IMR-90 (cell line): ENCODE measurements at places on chromosomes 16 and 17. TPM values are rescaled to one million over a fixed set of nuclear protein-coding genes. Genes with fewer than 3 reads are reported as not detected.
A peak's percentile ranks its signal among the peaks of the same experiment; 100 is the strongest.

GRCh38 chr17:82056729-82057621 is 5.3 kb downstream of the GPS1 start:
- DNase-seq, result no peak

TNFSF13 gene
- total RNA-seq, result 0.56 TPM in 1 of 2 replicates, not detected in the other

CES1 gene
- not detected in 2 replicates for total RNA-seq

DNA sequence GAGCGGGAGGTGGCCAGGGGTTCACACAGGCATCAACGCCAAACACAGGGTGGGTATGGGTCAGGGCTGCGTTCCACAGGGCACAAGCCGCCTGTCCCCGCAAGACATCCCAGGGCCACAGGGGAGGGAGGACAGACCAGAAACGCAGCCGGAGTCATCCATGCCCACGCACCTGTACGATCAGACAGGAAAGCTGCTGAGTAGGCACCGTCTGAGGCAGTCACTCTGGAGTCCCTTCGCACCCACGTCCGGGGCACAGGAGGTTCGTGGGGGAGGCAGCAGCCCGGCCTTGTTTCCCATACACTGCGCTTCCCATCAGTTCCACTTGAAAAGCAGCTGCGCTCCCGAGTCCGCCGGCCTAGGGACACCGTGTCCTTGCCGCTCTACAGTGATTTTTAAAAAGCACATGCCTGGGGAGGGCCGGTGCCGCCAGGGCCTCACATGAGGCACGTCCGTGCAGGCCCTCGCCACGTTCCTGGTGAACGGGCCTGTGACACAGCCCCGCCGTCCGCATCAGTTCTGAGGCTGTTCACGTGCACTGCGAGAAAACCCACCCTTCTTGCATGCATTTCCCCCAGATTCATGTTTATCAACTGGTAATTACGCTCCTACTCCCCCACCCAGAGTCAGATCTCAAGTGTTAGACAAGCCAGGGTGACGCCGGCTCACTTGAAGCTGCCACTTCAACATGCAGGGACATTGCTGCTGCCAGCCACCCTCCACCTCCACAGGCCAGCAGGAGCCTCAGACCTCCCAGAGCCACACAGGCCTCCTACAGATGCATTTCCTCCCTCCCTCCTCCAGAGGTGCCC is 34.8 kb downstream of the WDR45B start:
- no peak for DNase-seq

DNA sequence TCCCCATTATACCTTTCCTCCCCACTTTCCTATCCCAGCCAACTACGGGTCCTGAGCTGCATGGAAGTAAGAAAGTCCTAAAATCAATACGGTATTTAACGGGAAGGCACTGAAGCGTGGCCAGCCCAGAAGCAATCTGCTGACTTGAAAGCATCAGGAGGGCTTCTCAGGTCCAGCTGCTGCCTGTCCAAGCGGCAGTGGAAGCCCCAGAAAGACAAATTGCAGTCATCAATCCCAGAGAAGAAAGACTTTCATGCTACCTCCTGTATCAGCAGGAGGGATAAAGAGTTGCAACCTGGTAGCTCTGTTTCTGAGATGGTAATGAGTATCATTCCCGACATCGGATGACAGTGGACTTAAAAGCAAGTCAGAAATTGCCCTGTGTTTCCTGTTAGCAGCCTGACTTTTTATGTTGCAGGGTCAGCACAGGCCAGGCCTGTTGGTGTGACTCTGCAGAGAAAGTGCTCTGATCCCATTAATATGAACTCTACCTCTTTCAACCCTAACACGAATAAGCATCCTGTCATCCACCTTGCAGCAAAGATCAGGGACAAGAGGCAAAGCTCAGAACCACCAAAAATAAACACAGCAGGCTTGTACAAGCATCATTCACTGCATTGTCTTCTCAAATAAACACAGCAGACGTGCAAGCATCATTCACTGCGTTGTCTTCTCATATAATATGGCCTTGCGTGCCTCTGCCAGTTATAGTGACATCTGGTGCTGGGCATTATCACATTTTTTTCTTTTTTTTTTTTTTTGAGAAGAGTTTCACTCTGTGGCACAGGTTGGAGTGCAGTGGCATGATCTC is 358.6 kb upstream of the CDH11 start:
- no peak for DNase-seq

DNA sequence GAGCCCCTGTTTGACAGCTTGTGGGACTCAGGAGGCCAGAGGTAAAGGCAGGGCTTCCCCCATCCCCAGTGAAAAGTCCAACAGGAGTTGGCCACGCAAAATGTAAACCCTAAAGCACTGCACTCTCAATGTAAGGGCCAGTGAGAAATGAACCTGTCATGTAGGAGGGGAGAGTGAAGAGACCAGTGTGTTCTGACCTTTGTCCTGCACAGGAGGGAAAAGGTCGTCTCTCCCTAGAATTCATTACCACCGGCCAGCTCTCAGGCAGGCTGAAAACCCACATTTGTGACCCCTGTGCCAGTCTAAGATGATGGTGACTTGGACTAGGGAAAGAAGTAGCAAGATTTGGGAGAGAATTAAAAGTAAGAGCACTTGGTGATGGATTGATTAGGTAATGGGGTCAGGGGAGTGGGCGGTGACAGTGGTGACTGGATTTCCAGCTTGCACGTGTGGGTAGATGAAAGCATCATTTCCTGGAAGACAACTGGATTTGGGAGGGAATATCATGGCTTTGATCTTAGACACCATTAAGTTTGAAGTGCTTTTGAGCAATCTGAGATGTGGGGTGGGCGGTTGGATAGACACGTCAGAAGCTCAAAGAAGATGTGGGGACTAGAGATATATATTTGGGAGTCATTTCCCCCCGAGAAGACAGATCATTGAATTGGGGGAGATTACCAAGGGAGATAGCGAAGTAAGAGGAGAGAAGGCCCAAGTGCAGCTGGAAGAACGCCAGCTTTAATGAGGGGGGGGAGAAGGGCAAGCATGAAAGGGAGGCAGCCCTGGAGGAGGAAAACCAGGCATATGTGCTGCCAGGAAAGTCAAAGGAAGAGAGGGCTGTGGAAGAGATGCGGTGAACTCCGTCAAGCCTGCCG is 119.5 kb downstream of the NTN1 start:
- DNase-seq, result no peak

- DNase-seq, result peak; percentile 73
These were observed 8.8 kb upstream of the DNASE1 start for GRCh38 chr16:3645504-3646347.

OR1A2 gene
- total RNA-seq, result not detected in 2 replicates

DNA sequence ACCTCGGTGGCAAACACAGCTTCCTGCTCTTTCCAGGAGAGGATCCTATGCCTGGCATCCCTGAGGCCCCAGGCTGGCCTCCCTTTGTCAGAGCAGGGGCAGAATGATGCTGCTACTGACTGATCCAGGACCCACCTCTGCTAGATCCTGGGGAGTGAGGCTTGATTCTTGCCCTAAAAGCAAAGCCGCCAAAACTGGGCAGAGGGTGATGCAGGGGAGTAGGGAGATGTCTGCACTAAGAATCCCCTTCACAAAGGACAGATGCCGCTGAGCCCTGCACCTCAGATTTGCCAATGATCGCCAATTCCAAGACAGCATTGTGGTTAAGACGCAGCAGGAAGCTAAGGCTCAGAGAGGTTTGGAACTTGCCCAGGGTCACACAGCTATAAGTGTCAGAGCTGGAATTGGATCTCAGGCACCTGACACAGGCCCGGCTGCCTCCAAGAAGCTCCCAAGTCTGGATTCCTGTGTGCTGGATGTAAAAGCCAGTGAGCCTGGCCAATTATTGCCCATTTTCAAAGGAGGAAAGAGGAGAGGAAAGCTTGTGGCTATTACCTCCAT is 60.7 kb upstream of the TNRC6C start:
- DNase-seq, result no peak

CCL2 gene
- total RNA-seq, result 126 and 206 TPM in 2 replicates

SHPK gene
- total RNA-seq, result 12.8 and 14.3 TPM in 2 replicates

DNA sequence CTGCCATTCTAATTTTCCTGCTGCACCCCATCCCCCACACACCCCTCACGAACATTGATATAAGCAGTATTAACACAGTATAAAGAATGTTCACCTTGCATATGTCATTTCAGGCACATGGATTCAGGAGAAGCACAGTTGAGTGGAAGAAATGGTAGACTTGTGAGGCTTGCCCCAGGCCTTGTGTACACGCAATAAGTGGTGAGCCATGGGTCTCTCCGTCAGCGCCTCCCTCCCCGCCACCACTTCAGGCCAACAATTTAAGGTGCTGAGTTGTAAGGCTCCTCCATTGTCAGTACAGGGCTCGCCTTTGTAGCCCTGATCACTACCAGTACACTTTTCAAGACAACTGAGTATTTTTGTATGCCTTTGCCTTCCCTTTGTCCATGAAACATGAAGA is 12.2 kb upstream of the CLEC18C start:
- no peak for DNase-seq

DNA sequence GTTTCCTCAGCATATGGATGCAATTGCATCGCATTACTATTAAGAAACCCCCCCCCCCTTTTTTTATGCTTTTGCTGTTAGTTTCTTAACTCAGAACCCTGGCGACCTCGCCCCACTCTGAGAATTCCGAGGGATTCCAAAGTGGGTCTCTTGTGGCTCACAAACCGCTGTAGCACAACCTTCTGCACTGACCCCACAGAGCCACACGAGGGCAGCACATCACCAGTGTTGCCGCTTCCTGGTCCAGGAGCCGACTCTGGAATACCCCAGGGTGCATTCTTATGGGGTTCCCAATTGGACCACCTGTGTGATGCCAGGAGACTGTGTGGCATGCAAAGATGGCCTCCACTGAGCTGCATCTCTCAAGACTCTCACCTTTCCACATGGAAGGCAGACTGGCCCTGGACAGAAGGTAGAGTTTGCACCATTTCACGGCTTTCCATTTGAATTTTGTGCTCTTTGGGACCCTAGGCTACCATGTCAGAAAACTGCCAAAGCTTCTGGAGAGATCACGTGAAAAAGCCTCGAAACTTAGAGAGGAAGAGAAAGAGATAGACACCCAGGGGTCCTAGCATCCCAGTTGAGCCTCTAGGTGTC is 432.7 kb upstream of the ASIC2 start:
- peak; percentile 17 for DNase-seq

DNA sequence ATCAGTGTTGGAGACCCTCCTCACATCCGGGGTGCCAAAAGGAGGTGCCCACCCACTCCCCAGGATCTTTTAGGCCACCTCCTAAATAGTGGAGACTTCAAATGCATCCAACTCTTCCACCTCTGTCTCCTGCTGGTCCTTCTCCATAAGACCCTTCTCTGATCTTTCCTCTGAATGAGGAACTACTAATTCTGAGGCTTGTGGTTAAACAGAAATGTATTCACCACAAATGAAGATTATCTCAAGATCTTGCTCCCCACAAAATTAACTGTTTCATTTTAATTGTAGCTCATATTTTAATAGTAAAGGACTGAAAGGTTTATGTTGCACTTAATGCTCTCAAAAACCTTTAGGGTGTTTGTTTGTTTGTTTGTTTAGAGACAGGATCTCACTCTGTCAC is 34.1 kb downstream of the TLE7 start:
- DNase-seq, result no peak

- peak; percentile 12 for DNase-seq
These were observed 12.2 kb upstream of the CCL5 start for GRCh38 chr17:35892091-35893035.

- peak; percentile 56 for DNase-seq
These were observed 37.9 kb downstream of the LYRM1 start for GRCh38 chr16:20938426-20938825.

VAT1L gene
- 18.1 and 18.5 TPM in 2 replicates for total RNA-seq

DNA sequence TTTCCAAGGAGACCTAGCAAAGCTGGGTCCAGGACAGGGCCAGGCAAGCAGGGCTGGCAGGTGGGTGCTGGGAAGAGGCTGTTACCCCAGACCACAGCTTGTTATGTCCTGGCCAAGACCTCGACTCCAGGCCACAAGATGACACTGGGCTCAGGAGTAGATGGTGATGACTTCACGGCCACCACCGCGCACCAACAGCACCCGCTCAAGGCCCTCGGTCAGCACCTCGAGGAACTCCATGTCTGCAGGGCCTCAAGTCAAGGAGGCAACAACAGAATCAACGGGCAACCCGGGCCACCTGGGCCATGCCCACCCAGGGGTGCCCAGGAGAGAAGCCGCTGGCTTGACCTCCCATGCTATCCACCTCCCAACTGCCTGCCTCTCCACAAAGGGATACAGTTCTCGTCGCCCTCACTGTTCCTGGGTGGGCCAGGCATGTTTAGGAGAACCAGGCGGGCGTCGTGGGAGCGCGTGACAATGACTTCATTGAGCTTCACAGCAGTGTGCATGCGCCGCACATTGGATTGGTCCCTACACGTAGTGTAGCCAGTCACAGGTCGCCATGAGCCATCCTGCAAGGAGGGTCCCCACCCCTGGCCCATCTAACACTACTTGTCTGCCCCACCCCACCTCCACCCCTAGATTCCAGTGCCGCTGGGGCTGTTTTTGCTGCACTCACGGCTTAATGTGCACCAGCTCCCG is 921 bp upstream of the LCAT start:
- DNase-seq, result no peak

- no peak for DNase-seq
These were observed 19.0 kb downstream of the ABCC12 start for GRCh38 chr16:48136547-48137360.

CCL1 gene
- not detected in 2 replicates for total RNA-seq

DNA sequence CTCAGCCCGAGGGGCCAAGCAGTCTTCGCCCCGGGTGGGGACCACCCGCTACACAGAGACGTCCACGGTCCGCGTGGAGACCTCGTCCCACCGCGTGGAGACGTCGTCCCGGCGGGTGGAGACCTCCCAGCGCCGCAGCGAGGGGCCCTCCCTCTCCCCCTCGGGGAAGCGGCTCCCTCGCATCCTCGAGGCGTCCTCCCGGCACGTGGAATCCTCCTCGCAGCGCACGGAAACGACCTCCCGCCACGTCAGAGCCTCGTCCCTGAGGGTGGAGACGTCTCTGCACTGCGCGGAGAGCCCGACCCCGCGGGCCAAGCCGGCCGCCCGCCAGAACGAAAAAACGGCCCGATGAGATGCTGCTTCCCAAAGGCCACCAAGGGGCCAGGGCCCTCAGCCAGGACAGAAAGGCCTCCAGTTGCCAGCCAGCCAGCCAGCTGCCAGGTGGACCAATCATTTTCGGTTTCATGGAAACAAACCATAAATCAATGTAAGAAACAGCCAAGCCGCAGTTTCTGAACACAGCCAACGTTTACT is 424 bp downstream of the C17orf100 start:
- DNase-seq, result peak; percentile 11
